WERI-Rb-1 (cell line): ENCODE measurements at places on chromosomes 1 and 21.

- no peak for DNase-seq
These were observed 226.9 kb upstream of the DEPDC1 start for GRCh38 chr1:68723791-68724190.

DNA sequence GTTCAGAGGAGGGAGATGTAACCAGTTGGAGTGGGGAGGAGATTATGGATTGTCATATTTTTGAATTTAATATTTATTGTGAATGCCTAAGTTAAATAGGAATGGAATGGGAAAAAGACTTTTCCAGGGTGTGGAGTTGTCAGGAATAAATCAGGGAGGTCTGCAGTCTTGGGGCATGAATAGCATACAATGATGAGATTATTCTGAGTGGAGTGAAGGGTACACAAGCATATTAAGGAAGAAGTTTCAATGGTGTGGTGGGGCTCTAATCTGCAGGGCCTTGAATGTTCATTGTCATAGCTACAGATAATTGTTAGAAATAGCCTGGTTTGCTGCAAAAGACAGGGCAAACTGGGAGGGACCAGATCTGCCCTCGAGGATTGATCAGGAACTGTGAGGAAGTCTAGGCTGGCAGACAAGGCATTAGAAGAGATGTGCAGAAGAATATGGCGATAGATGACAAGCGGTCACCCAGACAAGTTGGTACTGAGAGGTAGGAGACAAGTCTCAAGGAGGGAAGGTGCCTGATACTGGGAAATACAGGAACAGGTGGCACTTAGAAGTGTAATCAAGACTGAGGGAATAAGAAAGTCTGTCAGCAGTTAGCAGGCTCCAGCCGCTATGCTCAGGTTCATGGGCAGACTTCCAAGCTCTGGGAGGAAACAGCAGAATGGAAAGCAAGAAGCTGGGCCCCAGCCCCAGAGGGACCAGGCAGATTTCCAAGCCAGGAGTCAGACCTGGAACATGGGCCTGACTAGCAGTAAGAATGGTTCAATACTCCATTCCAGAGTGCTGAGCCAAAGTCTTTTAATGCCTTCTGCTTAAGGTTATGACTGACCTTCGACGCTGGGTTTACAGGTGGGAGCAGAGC, 20.9 kb upstream of the RGL1 start:
- no peak for DNase-seq

- DNase-seq: no peak
These were observed 12.6 kb downstream of the MTF1 start for GRCh38 chr1:37846647-37847339.

DNA sequence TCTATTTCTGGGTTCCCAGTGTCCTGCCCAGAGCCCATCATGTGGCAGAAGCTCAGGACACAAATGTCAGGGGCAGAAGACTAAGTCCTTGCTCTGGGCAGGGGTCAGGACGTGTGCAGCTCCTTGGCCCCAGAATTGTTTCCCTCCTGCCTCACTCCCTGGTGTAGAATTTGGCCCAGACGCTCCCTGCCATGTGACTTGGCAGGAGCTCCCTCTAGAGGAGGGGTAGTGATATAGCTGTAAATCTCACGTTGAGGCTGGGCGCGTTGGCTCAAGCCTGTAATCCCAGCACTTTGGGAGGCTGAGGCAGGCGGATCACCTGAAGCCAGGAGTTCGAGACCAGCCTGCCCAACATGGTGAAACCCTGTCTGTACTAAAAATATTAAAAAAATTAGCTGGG, 91.2 kb downstream of the UBIAD1 start:
- DNase-seq: no peak

- peak; percentile 58 for DNase-seq
These were observed 104.7 kb downstream of the CAMTA1 start for GRCh38 chr1:6889875-6890480.

- no peak for DNase-seq
These were observed 82.2 kb downstream of the LMO4 start for GRCh38 chr1:87410776-87411480.

DNA sequence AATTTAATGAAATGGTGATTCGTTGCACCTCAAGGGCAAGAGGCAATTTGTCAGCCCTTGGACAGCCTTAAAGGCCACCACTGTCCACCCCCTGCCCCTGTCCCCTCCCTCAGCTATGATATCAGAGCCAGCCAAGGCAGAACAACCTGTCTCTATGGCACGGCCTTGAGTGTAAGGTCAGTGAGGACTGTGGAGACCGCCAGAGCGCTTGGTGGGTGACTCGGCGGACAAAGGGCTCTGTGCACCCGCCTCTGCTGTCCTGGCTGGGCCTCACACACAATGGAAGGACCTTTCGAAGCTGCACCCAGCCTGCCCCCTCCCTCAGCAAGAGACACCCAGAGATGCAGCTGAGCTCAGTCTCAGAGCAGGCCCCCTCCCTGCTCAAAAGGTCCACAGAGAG, 50.6 kb downstream of the SDC3 start:
- DNase-seq: no peak

GRCh38 chr1:59856725-59857338, 42.1 kb downstream of the HOOK1 start:
- DNase-seq: no peak

DNA sequence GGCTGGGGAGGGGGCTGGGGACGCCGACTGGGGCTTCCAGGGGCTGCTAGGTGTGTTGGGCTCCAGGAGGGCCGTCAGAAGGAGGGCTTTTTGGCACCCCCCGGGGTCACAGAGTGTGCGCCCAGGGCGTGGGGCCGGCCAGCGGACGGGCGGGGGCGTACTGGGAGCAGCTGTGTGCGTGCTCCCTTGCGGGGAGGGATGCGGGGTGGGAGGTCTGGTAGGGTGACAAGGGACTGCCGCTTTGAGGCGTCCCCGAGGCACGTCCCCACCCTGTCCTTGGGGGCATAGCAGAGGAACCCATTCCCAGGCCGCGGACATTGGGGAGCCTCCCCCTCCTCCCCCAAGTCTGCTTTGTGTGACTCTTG, 1.1 kb downstream of the FOXO6 start:
- no peak for DNase-seq

GRCh38 chr1:85201340-85202091, 700 bp upstream of the SYDE2 start:
- DNase-seq: peak; percentile 63

- DNase-seq: no peak
These were observed 838.8 kb downstream of the KCNT2 start for GRCh38 chr1:195769461-195769860.

DNA sequence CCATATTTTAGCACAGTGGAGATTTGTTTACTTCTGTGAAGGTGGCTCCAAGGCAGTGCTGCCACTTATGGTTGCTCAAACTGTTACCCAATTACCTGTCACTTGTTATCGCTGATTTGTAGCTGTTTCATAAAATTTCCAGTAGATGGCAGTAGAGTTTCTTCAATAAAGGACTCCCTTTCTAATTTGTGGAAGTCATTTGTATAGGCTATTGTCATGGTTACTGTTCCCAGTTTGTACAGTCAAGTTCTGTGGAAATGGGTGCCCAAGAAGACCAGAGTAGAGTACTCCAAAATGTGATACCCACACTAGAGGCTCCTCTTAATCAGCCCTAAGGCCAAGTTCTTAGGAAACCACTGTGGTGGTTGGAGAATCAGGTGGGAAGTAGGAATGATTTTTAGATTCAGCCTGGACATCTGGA, 186.1 kb downstream of the CLEC20A start:
- no peak for DNase-seq

GRCh38 chr1:30680429-30680828, 43.0 kb downstream of the MATN1 start:
- no peak for DNase-seq

DNA sequence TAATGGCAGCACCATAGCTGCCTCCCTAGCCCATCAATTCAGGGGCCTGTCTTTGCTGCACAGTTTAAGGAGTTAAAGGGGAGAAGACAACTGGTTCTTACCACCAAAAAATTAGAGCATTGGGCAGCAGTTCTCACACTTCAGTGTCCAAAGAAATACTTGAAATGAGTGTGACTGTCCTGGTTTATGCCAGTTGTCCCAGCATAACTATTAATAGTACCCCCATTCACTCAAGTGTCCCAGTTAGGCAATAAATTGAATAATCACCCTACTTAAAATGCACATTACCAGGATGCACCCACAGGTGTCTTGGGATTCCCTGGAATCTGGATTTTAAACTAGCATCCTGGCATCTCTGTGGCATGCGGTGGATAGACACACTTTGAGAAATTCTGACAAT, 51.1 kb downstream of the FAM163A start:
- DNase-seq: no peak

GRCh38 chr1:59143811-59144210, 153.1 kb upstream of the FGGY start:
- DNase-seq: no peak

- DNase-seq: no peak
These were observed 475.0 kb downstream of the SMYD3 start for GRCh38 chr1:246032031-246032551.

DNA sequence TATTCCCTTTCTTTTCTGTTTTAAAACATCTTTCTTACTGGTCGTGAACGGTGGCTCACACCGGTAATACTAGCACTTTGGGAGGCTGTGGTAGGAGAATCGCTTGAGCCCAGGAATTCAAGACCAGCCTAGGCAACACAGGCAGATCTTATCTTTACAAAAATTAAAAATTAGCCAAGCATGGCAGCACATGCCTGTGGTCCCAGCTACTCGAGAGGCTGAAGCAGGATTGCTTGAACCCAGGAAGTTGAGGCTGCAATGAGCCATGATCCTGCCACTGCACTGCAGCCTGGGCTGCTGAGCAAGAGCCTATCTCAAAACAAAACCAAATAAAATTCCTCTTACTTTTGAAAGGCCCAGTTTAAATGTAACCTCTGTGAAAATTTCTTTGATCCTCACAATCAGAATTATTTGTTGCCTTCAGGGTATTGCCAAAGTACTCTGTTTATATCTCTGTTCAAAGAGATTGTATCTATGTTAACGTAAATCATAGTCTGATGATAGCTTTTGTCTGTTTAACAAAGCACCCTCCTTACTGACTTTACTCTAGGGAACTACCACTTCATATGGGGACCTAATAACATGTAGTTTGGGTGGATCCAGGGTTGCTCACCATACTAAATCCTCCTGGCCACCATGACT, 71.6 kb downstream of the RERE start:
- no peak for DNase-seq

- no peak for DNase-seq
These were observed 9.9 kb upstream of the SPRR4 start for GRCh38 chr1:152960452-152961044.

- DNase-seq: no peak
These were observed 12.8 kb upstream of the FUBP1 start for GRCh38 chr1:77991638-77992037.
